Activated CD8-positive, alpha-beta memory T cell treated with anti-CD3 and anti-CD28 coated beads for 1 hour (primary cell): ENCODE measurements at places on chromosomes 2 and 18.

DNA sequence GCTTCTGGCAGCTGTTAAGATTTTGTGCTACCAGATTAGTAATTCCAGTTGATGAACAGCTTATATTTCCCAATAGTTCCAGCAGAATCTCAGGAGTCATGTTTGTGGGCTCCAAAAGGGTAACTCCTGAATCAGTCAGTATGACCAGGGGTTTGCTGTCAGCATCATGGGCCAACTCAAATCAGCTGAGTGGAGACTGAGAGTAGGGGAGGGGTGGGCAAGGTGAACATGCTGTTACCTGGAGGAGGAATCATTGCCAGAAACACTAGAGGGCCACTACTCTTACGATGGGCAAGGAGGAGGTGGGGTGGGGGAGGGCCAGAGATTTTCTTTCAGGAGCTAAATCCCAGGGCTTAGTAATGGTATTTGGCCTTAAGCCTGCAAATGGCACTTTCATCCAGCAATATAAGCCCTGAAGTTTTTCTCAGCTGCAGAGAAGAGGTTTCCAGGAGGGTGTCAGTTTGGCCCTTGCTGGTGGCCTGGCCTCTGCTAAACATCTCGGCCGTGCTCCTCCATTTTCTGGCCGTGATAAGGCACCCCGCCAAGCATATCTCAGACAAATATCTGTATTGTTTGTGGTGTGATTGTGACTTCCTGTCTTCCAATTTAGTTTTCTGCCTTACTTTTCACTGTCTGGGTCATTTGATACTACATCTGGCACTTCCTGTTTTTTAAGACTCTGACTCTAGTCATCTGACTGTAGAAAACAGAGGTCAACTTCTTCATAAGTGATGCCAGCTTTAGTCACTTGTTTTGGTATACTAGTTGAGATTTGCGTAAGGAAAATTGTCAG is 120.5 kb upstream of the CXCR4 start:
- DNase-seq, result no peak

- DNase-seq, result no peak
Observed at GRCh38 chr2:197782126-197782525, 3.0 kb downstream of the BOLL start.

GRCh38 chr2:215238485-215239098 is 73.3 kb upstream of the ATIC start:
- DNase-seq, result no peak

DNA sequence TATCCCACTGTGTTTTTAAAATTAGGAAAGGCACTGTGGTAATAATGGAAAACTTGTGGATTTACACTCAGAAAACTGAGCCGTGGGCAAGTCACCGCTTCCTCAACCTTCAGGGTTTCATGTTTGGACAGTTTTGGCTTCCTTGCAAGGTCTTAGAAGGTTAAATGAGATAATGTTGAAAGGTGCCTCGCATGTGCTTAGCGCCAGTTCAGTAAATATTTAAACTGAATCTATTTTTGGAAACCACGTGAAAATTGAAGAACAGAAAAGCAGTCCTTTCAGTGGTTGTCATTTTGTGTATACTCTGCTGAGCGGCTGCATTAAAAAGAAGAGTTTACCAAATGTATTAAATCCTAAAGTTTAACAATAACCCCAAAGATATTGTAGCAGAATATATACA is 15.2 kb upstream of the AGAP1 start:
- DNase-seq, result no peak

DNA sequence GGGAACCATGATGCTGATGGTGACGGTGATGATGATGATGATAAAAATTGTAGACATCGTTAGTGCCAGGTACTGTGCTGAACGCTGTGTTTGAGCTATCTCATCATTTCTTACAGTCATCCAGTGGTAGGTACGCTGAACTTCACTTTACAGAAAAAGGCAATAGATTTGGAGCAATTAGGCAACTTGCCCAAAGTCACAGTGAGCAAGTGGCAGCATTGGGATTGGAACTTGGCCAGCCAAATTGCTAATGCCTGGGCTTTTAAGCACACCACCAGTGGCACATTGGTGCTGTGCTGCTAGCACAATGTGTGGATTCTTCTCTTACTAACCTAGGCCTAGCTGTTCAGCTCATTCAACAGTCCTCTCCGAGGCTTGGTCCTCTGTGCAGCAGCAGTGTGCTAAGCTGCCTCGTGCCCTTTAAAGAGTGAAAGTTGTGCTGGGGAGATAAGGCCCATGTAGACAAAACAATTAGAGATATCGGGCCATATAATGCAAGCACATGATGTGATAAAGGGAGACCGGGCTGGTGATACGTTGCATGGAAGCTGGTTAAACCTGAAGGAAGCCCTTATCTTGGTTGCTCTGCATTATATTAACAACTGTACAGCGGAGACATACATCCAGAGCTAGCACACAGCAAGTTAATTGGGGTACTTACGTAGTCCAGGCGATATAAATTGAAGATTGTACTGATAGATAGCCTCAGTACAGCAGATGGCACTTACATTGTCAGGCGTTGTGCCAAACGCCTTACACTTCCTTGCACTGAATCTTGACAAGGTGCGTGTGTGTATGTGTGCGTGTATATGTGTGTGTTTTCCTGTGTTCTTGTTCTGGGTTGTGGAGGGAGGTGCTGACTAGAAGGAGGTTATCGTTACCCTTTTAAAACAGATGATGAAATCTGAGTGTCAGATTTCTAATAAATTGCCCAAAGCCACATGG is 28.4 kb downstream of the HK2 start:
- no peak for DNase-seq

GRCh38 chr2:200705305-200706041 is 106.2 kb upstream of the BZW1 start:
- DNase-seq, result no peak

DNA sequence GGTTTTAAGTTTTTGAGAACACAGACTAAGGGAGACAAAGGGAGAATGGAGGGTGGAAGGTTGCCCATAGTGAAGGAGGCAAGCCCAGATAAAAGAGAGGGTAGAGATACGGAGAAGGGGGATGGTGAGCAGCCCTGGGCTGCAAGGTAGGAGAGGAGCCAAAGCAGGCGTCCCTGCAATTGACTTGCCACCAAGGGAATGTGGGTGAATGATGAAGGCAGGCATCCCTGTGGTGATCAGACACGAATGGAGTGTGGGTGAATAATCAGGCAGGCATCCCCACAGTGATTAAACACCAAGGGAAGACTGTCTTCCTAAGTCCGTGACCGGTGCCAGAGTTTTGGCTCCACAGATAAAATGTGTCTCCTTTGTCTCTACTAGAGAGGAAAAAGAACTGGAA is 16.5 kb upstream of the ALPK2 start:
- DNase-seq, result no peak

- DNase-seq, result no peak
Observed at GRCh38 chr2:2834105-2834504, 503.0 kb upstream of the MYT1L start.

DNA sequence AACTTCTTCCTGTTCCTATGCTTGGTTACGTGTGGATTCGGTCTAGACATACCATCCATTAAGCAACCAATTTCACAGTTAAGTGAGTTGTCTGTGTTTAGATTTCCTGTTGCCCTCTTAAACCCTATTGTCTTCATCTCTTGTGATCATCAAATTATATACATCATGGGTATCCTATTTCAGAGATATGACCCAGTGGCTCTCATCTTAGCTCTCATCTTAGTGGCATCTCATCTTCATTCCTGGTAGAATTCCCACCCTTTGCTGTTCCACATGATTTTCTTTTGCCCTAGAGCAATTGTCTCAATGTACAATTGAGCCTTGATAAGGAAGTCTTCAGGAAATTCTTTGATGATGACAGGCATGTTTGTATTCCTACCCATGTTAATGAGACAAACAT is 29.4 kb upstream of the FN1 start:
- no peak for DNase-seq

- no peak for DNase-seq
Observed at GRCh38 chr2:209578394-209579001, 154.7 kb downstream of the MAP2 start.

DNA sequence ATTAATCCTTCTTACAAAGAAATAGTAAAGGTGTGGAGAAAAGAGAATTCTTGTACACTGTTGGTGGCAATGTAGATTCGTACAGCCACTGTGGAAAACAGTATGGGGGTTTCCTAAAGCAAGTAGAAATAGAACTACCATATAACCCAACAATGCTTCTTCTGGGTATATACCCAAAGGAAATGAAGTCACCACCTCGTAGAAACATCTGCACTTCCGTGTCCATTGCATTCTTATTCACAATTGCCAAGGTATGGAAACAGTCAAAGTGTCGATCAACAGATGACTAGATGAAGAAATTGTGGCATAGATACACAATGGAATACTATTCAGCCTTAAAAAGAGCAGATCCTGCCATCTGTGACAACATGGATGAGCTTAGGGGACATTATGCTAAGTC is 93.4 kb upstream of the TGIF1 start:
- DNase-seq, result no peak
